ENCODE measurements at places on chromosomes 11 and 22. TPM values are rescaled to one million over a fixed set of nuclear protein-coding genes. Genes with fewer than 3 reads are reported as not detected.

The ACR gene
- 1.8 TPM for total RNA-seq

GRCh38 chr11:129705933-129706332, 109.7 kb upstream of the TMEM45B start:
- DNase-seq = no peak

The OR8D4 gene
- not detected for total RNA-seq

GRCh38 chr11:114039551-114039950, 20.0 kb upstream of the ZBTB16 start:
- DNase-seq = no peak

DNA sequence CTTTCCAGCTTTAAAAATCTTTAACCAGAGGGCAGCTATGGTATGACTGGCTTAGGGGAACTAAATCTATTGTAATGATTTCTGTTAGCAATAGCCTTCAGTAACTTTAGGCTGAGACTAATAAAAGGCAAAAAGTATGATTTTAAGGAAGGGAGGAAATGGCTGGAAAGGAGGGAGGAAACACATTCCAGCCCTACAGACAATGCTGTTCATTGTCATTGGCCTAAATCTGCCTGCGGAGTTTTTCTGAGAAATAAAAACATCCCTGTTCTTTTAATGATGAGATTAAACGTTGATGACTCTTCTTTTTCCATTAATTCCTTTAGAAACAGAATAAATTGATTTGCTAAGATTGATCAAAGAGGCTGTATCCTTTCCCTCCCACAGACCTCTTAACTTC, 99.6 kb upstream of the GRAMD1B start:
- no peak for DNase-seq

DNA sequence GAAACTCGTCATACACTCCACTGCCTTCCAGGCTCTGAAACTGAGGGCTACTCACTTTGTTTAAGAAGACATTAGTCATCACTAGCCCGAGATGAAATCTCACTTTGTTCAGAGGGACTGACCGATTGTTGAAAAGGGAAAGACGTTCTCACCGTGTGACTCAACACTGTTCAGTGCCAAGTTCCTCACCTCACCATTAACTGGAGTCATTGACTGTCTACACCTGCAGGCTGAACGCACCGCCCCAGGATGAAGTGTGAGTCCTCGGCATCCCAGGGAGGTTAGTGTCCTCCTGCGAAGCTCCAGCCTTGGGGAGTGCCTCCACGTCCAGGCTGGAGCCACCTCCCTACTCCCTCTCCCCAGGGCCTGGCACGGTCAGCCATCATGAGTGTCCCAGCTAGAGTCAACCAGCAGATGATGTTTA, 30.4 kb downstream of the FADD start:
- no peak for DNase-seq

DNA sequence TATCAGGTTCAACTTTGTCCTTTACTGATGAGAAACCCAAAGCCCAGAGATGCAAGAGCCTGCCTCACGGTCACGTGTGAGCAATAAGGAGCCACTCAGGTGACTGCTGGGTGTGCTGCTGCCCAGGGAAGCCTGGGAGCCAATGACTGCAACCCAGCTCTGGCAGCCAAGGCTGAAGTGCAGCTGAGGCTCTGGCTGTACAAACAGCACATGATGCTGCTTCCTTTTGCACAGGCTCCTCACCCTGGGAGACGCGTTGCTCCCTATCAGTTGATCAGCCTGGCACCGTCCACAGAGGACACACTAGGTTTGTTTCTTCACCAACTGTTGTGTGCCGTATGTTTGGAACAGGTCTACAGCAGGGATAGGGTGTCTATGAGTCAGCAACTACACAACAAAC, 168.7 kb downstream of the EFCAB6 start:
- no peak for DNase-seq

The XRCC6 gene
- total RNA-seq = 132 TPM

DNA sequence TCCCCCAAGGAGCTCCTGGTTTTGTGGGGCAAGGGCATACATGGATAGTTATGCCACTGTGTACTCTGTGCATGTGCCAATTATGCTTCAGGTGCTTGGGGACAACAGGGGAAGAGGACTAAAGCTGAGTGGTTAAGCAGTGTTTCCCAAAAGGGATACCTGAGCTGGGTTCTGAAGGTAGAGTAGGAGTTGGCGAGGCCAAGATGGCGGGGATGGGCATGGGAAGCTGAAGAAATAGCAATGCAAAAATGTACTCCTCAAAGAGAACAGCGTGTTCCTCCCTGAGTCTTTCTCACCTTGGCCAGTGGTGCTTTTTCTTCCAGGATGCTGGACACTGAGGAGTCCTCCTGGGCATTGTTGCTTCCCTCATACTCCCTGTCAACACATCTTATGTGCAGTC, 90.0 kb upstream of the LARGE1 start:
- DNase-seq = no peak

- DNase-seq = no peak
Measured at GRCh38 chr22:42363892-42364291, 68.3 kb downstream of the NFAM1 start.

DNA sequence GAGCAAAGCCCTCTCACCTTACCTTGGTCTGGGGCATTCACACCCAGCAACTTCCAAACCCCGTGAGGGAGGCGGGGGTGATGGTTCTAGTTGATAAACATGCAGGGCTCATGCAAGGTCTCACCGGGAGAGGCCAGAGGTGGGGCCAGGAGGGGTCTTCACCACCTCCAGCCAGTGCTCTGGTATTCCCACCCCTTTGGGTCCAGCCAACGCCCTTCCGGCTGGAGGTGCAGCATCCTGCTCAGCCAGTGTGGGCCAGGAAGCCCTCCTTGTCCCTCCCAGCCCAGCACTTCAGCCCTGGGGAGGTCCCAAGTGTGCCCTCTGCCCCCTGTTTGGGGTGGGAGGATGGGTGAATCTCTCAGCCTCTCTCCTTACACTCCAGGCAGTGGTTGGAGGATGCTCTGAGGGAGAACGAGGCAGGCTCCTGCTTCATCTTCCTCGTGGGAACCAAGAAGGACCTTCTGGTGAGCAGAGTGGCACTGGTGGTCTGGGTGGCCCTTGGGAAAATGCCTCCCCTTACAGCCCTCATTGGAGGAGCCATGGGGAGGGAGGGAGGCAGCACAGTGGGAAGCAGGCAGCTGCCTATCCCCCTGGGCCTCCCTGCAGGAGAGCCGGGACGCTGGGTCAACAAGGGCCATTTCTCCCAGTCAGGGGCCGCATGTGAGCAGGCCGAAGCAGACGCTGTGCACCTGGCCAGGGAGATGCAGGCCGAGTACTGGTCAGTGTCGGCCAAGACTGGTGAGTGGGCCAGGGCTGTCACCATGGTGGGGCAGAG, 13.4 kb downstream of the RAB36 start:
- DNase-seq = no peak

GRCh38 chr22:39282645-39283321, 36.6 kb downstream of the RPL3 start:
- no peak for DNase-seq

The CASTOR1 gene
- total RNA-seq = 14.0 TPM

GRCh38 chr22:46993633-46994032, 231.2 kb downstream of the TBC1D22A start:
- DNase-seq = no peak

DNA sequence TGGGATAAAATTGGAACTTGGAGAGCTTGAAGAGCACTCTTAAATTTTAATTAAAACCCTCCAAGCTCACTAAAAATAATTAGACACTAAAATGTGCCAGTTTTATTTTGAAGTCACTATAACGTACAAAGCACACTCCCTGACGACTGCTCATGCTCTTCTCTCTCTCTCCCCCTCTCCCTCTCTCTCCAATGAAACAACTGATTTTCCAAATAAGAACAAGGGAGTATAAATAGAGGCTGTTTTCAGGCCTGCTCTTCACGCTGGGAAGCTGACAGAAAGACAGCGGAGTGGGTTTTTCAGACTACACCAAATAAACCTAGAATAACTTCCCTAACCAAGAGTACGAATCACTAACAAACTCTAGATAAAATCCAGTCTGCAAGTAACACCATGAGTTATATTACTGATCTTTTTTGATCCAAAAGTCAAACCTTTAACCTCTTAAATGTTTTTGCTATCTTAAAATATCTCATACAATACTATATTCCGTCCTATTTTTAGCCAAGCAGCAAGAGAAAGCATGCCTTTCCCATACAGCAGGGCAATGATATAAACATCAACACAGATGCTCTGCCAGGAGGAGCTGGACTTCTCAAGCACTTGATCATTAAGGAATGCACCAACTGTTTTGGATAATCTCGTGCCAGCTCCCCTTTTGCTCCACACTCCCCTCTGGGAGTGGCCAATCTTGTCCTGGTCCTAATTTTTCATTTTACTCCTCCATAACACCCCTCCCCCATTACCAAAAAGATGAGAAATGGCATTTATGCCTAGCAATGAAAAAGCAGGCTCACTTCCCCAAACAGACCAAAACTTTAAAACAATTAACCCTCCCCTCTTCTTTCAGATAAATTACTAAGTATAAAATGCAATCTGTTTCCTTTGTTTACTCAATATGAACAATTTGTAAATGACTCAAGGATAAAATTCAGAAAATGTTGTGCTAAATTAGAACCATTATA, 116.9 kb downstream of the SOX6 start:
- DNase-seq = no peak

GRCh38 chr22:50220603-50221409, 20.0 kb downstream of the SELENOO start:
- peak; percentile 44 for DNase-seq

DNA sequence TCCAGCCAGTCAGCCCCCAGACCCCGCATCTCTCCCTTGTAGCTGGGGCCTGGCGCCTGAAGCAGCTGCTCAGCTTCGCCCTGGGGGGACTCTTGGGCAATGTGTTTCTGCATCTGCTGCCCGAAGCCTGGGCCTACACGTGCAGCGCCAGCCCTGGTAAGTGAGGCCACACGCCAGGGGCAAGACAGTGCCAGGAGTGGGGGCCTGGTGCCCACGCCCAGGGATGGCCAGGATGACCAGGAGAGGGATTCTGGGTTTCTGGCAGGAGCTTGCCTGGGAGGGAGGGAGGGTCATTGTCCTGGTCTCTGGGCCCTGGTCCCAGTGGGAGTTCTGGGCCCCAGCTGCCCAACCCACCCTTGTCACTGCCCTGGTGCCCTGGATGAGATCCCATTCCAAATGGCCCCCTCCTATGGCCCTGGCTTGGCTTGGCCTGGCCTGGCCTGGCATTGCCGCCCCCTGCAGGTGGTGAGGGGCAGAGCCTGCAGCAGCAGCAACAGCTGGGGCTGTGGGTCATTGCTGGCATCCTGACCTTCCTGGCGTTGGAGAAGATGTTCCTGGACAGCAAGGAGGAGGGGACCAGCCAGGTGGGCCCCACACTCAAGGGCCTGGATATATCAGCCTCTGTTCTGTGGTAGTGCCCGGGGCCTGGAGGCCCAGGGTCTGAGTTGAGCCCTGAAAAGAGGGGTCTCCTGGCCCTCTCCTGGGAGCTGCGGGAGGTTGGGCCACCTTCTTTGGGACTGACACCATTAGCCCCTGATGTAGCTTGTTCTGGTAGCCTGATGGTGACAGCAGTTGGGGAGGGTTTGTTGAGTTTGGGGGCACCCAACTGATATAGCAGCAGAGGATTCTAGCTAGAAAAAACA, 3.7 kb downstream of the SLC39A13 start:
- DNase-seq = peak; percentile 74

DNA sequence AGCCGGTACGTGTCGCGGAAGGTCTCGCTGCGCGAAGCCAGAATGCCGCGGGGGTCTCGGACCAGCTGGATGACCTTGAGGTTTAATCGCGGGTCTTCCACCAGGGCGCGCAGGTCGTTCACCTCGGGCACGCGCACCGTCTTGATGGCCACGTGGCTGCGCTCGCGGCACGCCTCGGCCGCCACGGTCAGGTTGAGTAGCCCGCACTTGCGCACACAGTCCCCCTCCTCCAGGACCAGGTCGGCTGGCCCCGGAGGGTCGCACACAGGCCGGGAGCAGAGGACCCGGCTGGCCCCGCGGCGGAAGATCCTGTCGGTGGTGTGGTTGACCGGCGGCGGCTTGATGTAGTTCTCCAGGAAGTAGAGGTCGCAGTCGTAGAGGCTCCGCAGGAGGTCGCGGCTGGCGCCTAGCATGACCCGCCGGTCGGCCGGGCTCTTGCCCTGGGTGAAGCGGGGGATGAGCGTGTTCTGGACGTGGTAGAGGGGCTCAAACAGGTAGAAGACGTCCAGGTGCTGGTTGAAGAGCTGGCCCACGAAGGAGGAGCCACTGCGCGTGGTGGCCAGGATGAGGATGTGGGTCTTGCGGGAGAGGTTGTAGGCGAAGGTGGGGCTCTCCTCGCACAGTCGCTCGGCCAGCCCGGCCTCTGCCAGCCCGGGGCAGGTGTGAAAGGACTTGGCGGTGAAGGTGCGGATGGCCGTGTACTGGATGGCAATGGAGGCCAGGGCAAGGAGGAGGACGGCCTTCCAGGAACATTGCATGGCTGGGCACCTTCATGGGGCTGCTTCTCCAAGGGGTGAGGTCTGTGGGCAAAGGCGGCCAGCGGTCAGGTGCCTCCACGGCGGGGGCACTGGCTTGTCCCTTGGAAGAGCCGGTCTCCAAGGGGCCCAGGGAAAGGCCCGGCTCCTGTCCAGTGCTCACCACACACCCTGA, 15.0 kb downstream of the CHST1 start:
- DNase-seq = no peak

DNA sequence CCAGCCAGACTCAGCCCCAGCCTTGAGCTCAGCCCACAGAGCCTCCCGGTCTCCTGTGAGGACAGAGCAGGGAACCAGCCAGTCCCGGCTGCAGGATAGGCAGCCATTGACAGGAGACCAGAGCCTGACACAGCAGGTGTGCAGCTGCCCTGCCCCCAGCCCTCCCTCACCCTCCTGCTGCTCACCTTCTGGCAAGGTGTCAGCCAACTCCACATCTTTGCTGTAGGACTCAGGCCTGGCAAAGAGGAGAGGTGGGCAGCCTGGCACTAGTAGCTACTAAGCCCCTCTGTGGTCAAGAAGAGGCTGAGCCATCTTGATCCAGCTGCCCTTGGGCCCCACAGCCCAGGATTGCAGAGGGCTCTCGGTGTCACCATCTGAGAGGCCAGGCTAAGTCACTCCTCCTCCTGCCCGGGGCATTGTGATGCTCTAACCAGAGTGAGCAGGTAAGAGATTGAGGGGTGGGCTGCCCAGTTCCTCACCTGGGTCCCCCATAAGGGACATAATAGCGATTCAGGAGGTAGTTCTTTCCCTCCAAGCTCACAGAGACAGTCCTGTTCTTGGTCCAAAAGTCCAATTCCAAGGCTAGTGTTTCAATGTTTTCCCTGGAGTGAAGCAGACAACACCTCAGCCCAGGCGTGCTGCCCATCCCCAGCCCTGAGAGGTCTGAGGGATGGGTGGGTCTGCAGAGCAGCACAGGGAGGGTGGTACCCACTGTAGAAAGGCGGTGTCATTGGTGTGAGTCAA, 18.6 kb downstream of the TREH start:
- DNase-seq = no peak
